Activated CD8-positive, alpha-beta memory T cell treated with anti-CD3 and anti-CD28 coated beads, Interleukin-2, amount 50 U/mL, for 4 hours (primary cell): ENCODE measurements at places on chromosomes 12 and 14.

GRCh38 chr12:41917938-41918341 lies 226.7 kb downstream of the GXYLT1 start:
- DNase-seq = no peak

DNA sequence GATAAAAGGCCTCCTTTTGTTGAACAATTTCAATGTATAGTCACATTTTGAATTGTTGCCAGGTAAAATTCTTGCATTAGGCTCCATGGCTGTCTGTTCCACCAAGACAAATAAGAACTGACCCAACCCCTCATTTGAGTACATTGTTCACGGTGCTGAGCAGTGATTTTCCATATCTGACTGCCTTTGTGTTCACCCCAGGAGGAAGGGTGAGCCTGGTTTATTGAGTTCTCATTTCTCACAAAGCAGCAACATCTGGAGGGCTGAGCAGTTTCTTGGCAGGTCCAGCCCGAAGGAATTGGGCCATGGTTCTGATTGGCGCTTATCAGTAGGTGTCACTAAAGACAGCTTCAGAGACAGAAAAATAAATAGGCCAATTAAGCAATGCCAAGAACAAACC lies 149.1 kb downstream of the BMP4 start:
- no peak for DNase-seq

DNA sequence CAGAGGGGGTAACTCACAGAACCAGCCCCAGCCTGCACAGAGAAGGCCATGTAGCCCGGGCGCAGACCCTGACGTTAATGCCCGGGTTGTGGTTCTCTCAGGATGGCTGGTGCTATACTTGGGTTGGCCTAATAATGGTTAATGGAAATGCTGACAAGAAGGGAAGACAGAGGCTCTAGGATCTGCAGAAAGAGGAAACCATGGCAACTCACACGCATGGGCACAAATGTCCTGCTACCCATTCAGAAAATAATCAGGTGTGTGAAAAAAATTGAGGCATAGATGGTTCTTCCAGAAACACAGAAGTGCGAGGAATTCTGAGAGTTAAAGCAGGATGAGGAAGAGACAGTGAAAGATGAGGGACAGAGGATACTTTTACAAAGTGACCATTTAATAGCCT lies 33.8 kb downstream of the APPL2 start:
- DNase-seq = no peak

GRCh38 chr12:52687497-52688385 lies 7.5 kb upstream of the KRT1 start:
- no peak for DNase-seq

GRCh38 chr14:102699416-102700110 lies 77.7 kb upstream of the TRAF3 start:
- no peak for DNase-seq

GRCh38 chr14:62691647-62692489 lies 353.4 kb downstream of the KCNH5 start:
- DNase-seq = no peak

DNA sequence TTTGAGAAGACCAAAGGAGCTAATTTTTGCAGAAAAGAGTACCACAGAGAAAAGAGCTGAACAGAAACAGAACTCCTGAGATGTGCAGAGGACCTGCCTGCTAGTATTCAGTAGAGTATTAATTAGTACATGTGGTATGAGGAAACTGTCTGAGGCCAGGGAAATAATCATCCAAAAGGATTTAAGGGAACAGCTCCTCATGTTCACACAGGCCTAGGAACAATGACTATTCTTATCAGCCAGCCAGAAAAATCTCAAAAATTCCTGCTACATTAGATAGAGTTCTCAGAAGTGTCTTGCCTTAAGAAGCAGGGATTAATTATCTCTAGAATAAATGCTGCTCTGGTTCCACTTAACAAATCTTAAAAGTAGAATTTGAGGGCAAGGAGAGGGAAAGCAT lies 36.4 kb downstream of the PKP2 start:
- DNase-seq = no peak

DNA sequence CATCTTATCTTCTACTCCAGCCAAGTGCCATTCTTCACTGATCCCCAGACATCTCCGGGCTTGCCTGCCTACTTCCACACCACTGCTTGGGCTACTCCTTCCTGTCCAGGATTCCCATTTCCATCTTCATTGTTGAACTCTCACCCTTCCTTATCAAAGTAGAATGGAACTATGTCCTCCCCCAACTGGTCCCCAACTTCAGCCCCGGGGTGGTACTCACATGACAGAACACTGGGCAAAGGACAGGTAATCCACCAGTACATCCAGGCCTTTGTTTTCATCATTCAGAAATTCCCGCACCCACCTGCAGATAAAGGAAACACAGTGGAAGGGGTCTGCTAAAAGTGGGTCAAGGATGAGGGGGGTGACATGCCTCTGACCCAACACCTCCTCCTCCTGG lies 38.4 kb downstream of the PRPF40B start:
- no peak for DNase-seq
